ENCODE measurements at places on chromosomes 11 and 22. TPM values are rescaled to one million over a fixed set of nuclear protein-coding genes. Genes with fewer than 3 reads are reported as not detected.

Gene ZP1
- total RNA-seq, result not detected

Gene PTPRCAP
- 3.6 TPM for total RNA-seq

Gene MAJIN
- total RNA-seq, result not detected

GRCh38 chr22:43066134-43066533 lies 23.1 kb downstream of the TTLL1 start:
- no peak for DNase-seq

DNA sequence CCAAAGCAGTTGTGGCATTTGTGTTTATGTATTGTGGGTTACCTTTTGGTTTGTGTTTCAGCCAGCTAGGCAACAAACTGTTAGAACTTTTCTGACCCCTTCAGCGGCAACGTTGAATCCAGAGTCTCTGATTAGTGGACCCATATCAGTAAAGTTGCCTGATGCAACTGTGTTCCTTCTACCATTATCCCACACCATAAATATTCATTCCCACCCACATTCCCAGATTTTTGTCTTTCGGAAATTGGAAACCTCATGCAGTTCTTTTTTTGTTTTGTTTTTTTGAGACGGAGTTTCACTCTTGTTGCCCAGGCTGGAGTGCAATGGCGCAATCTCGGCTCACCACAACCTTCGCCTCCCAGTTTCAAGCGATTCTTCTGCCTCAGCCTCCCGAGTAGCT lies 30.7 kb upstream of the RBX1 start:
- DNase-seq, result no peak

DNA sequence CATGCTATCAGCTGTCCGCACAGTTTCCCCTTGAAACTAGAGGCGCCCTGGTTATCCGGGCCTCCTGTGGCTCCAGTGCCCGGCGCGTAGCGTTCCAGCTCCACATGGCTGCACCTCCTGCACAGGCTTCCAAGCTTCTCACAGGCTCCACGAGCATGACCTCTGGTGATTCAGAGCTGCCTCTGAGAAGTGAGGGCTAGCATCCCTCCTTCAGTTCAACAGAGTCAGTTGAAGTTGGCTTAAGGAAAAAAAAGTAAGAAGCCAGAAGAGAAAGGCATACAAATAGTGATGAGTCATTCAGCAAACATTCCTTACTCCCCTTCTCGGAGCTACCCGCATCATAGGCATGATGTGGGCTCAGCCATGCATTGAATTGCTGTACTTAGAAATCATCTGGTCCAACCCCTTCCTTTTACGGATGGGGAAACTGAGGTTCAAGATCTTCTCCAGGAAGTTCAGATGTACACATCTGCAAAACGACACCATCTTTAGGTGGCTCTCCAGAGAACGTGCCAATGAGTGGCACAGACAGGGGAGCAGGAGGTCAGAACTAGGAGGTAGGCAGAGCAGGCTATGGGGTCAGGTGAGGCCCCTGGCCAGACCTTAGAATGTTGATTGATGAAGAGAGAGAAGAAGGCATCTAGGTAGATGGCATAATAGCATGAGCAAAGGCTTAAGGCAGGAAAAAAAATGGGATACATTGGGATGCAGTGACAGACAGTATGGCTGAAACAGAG lies 216.3 kb upstream of the TBCEL start:
- DNase-seq, result peak; percentile 98

GRCh38 chr11:78715639-78716311 lies 141.1 kb upstream of the NARS2 start:
- DNase-seq, result peak; percentile 66

DNA sequence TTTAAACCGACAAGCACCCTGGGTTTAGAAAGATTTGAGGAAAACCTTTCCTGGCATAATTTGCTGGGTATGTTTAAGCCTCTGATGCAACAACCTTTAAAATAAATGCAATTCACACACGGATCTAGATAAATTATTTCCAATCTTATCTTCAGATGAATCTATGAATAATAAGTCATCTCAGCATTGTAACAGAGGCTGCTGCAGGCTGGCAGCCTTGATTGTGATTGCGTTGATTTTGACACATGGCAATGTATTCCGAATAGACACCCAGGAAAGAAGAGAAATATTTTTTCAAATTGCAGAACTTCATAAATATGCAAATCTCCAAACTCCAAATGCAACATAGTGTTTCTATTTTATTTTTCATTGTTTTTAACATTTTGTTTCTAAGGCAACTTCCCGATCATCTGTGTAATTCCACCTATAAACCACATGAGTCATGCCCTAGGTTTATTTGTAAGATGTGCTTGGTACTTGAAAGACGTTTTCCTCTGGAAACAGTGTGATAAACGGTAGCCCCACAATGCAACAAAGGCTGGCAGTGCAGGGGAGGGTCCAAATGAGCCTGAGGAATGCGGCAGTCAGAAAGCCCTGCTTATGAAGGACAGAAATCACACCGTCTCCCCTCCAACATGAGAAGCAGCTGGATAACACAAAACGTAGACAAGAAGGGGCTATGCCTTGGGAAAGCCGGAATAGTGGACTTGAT lies 359.0 kb downstream of the BRD1 start:
- no peak for DNase-seq

Data from epithelial cell of proximal tubule (primary cell).